ENCODE measurements at places on chromosomes 13 and 19.
A peak's percentile ranks its signal among the peaks of the same experiment; 100 is the strongest.

GRCh38 chr13:100338275-100338674 lies 249.4 kb downstream of the PCCA start:
- DNase-seq = no peak

GRCh38 chr13:39401046-39401705 lies 201.8 kb downstream of the LHFPL6 start:
- no peak for DNase-seq

- DNase-seq = no peak
Measured at GRCh38 chr19:5213667-5214066, 126.9 kb downstream of the PTPRS start.

DNA sequence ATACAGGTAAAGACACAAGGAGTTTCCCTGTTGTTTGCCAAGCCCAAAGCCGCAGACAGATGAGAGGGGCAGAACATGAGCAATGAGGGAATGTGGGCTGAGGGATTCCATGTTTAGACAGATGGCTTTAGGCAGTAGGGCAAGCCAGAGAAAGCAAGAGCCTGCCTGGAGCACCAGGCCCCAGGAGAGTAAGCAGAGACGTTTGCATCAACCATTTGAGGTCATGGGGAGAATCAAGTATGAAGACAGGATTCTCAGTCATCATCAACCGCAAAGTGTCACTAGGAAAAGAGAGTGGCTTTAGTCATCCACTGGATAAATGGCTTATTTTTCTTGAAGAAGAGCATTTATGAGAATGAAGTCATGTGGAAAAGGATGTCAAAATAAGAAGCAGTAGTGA lies 184.7 kb downstream of the COG6 start:
- DNase-seq = no peak

GRCh38 chr19:7859831-7860713 lies 14.1 kb downstream of the PRR36 start:
- DNase-seq = no peak

DNA sequence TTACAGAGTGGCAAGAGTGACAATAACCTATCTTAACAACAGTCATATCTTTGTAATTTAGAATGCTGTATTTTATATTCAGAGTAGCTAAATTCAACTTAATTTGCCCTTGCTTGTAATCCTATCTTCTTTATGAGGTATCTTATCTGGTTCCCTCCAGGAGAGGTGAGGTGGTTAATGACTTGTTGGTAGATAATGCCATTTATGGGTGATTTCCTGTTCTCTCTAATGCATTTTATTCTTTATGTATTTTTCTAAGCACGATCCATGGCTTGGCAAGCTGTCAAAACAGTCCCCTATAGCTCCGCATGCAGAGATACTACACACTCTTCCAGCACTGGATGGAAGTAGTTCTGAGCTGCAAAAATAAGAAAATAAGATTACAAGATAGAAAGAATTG lies 267.9 kb downstream of the LMO7 start:
- no peak for DNase-seq

DNA sequence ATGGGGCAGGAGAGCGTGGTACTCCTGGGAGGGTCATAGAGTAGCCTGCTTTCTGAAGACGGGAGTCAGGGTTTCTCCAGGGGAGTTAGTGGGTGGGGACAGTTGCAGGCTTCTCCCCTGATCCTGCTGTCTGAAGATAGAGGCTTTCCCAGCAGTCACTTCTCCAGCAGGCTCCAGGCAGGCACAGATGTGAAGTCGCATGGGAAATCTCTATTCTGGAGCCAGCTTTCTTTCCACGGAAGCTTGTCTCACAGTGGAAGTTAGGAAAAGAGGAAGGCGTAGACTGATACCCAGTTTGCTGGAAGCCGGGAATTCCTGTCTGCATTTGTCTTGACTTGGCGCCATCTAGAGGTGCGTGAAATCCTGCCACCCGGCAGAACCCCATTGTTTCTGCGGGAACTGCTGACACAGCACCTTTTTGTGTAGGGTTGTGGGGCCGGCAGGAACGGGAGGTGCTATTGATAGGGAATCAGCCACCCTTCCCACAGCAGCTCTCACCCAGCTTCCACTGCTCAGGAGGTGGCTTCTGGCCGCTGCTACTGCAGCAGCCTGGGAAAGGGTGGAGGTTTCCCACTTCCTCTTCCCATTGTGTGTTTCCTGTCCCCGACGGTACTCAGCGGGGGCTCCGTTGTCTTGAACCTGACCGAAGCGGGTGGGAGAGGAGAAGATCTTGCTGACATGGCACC lies 28.5 kb upstream of the NPAS1 start:
- peak; percentile 49 for DNase-seq

DNA sequence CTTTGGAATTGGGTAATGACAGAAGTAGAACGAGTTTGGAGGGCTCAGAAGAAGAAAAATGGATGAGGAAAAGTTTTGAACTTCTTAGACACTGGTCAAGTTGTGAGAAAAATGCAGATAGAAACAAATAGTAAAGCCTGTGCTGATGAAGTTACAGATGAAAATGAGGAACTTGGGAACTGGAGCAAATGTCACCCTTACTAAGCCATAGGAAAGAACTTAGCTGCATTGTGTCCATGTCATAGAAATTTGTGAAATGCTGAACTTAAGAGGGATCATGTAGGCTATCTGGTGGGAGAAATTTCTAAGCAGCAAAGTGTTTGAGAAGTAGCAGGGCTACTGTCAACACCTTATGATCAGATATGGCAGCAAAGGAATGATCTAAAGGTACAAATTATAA lies 289.2 kb upstream of the PCDH9 start:
- DNase-seq = no peak

Measured in T follicular helper cell (primary cell).